ENCODE measurements at places on chromosomes 16 and 17. TPM values are rescaled to one million over a fixed set of nuclear protein-coding genes. Genes with fewer than 3 reads are reported as not detected.

The NLK gene
- polyA plus RNA-seq, result 40.8 TPM

The DHX40 gene
- 53.2 TPM for polyA plus RNA-seq

DNA sequence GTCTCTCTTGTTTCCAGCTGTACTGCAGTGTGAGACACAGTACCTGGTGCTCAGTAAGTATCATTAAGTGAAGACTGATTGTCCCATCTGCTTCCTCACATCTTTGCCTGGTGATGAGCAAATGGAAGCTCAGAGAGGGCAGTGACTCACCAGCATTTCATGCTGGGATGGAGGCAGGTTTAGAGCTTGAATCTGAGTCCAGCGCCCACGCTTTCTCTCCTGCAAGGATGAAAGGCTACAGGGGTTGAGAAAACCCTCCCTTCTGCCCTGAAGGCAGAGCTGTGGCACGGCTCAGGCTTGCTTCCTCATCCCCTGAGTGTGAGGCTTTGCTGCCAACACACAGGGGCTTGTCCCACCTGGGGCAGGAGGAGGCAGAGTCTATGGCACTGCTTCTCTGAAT, 1.5 kb upstream of the RNF112 start:
- H3K36me3 ChIP-seq, result no peaks in the 10 kb centered on the region
- DNase-seq, result no peak
- no peak overlapping the region for H3K27ac ChIP-seq
- no peaks in the 10 kb centered on the region for H3K27me3 ChIP-seq
- H3K4me1 ChIP-seq, result no peaks in the 10 kb centered on the region

The EPN3 gene
- polyA plus RNA-seq, result 6.3 TPM

DNA sequence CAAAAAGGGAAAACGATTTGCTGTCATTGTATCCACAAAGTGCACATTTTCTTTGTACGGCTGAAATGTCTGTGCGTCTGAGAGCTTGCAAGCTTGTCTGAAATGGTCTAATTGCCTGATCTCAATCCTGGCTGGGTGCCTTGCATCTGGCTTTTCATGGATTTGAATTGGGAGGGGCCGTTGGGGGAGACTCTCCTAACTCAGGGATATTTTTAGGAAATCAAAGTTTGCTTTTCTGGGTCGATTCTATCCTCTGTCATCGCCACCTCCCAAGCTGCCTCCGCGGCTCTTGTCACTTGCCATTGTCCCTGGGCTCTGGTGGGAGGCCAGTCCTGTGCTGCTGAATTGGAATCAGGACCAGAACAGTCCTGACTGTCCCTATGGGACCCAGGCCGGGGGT, 33.3 kb upstream of the MGAT5B start:
- peaks cover under 1% of the 10 kb centered on the region for H3K4me1 ChIP-seq
- H3K4me3 ChIP-seq, result no peak overlapping the region
- H3K36me3 ChIP-seq, result no peaks in the 10 kb centered on the region

- no peaks in the 10 kb centered on the region for H3K27me3 ChIP-seq
- peaks cover 29% of the 10 kb centered on the region for H3K4me1 ChIP-seq
- no peaks in the 10 kb centered on the region for H3K36me3 ChIP-seq
- no peak for DNase-seq
- peak overlapping the region; percentile 84 for H3K27ac ChIP-seq
Measured at GRCh38 chr16:55479430-55480140, 587 bp downstream of the MMP2 start.

The EIF3CL gene
- polyA plus RNA-seq, result 59.6 TPM

DNA sequence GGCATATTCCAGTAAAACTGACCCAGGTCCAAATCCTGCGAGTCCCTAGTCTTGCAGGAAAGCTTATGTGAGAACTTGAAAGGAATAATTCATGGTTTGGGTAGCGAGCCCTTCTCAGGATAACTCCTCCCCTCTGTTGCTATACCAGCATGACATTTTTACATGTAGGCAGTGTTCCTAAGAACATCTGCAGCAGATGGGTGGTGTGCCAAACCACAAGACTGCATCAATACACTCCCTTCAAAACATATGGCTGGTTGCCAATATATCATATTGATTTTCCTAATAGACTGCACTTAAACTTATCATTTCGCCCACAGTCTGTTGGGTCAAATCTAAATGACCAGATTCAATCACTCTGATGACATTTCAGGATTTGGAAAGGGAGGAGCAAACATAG, 19.9 kb downstream of the PSME3IP1 start:
- H3K4me1 ChIP-seq, result no peaks in the 10 kb centered on the region
- H3K4me3 ChIP-seq, result no peak overlapping the region
- no peak for DNase-seq
- H3K36me3 ChIP-seq, result no peaks in the 10 kb centered on the region

- H3K4me3 ChIP-seq, result no peak overlapping the region
- DNase-seq, result no peak
- H3K27me3 ChIP-seq, result no peaks in the 10 kb centered on the region
- H3K27ac ChIP-seq, result no peak overlapping the region
- no peaks in the 10 kb centered on the region for H3K36me3 ChIP-seq
Measured at GRCh38 chr16:69411064-69411985, 13.1 kb upstream of the CYB5B start.

The CD300C gene
- polyA plus RNA-seq, result 0.34 TPM

DNA sequence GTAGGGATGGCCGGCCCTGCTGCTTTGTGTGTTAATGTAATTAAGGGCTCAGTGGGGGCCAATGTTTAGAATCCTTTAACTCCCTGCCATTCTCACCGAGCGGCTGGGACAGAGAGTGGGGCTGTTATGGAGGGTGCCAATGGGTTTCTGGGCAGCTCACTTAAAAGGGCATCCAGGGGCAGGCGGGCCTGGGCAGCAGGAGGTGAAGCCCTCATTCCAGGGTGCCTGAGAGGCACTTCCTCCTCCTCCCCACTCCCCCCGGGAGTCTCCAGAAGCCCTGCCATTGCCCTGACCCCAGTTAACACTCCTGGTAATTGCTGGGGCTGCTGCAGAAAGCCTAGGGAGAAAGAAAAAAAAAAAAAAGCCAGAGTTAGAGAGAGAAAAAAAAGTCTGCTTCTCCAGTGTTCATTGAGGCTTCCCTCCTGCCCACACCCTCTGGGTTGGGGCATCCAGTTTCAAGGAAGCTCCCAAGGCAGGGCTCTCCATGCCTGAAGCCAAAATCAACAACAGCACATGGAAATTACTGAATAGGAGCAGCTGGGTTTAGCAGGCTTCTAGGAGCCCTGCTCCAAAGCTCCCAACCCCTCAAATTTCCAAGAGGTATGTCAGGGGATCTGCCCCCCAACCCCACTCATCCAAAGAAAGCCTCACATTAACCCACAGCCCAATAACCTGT, 28.0 kb downstream of the CUEDC1 start:
- no peaks in the 10 kb centered on the region for H3K27me3 ChIP-seq
- peak; percentile 39 for DNase-seq
- peaks cover 13% of the 10 kb centered on the region for H3K4me1 ChIP-seq

DNA sequence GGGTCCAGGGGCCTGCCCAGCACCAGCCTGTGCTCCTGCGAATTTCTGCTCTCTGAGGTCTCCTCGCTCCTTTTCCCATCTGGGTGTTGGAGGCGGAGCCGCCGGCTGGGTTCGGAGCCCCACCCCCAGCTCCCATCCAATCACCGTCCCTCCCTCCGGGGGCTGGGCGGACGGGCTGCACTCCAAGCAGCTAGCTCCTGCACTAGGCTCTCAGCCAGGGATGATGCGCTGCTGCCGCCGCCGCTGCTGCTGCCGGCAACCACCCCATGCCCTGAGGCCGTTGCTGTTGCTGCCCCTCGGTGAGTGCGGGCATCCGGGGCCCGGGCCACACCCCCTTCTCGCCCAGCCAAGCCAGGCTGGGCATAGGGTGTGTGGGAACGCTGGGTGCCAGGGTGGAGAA, at the start of gene NRN1L:
Gene NRN1L (plus strand): TSS at position 202 of the 400 bp plus-strand sequence. CDS start 19 bp downstream, at position 221.
- peaks cover 10% of the 10 kb centered on the region for H3K4me1 ChIP-seq
- no peaks in the 10 kb centered on the region for H3K27me3 ChIP-seq
- peak; percentile 93 for DNase-seq

GRCh38 chr16:30983289-30983889, 1.6 kb upstream of the HSD3B7 start:
- no peak for DNase-seq
- H3K27ac ChIP-seq, result no peak overlapping the region
- H3K4me1 ChIP-seq, result peaks cover 11% of the 10 kb centered on the region
- no peak overlapping the region for H3K4me3 ChIP-seq
- H3K27me3 ChIP-seq, result no peaks in the 10 kb centered on the region

DNA sequence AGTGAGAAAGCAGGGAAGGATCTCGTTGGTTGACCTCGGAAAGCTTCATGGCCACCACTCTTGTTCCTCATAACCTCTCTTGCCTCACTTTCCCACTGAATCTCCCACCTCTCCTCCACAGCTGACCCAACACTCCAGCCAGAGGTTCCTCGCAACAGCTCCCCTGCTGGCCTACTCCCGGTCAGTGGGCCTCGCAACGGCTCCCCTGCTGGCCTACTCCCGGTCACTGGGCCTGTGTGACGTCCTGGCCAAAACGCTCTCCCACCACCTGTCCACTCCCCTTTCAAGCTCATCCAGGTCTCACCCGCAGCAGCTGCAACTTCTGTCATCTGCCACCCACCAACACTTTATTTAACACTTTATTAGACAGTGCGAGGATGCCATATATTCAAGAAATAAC, 149.1 kb downstream of the VPS53 start:
- peaks cover 3% of the 10 kb centered on the region for H3K4me1 ChIP-seq
- no peak overlapping the region for H3K4me3 ChIP-seq
- H3K27ac ChIP-seq, result no peak overlapping the region
- no peaks in the 10 kb centered on the region for H3K27me3 ChIP-seq
- no peaks in the 10 kb centered on the region for H3K36me3 ChIP-seq
- DNase-seq, result no peak

The USP43 gene
- 4.6 TPM for polyA plus RNA-seq

DNA sequence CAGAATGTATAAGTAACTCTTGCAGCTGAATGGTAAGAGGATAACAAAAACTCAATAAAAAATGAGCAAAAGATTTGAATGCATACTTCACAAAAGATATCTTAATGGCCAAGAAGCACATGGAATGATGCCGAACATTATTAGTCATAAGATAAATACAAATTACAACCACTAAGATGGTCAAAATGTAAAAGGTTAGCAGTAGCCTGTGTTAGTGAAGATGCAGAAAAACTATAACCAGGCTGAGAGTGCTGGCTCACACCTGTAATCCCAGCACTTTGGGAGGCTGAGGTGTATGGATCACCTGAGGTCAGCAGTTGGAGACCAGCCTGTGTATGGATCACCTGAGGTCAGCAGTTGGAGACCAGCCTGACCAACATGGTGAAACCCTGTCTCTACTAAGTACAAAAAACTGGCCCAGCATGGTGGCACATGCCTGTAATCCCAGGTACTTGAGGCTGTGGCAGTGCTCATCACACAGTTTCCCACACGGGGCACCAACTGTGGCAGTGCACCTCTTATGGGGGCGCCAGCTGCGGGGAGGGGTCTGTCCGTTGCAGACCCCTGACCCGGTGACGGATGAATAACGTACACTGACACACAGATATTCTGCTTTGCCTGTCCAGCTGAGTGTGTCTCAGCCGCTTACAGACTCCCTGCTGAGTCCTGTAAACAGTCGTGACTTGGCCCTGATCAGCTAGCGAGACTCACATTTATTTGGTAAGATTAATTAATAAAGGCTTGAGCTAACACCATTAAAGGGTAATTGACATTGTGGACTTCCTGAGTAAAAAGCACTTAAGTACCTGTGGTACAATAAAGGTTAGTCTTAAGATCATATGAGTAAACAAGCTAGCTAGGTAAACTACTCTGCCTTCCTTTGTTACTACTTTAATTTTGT, 45.7 kb upstream of the FAM20A start:
- H3K27me3 ChIP-seq, result no peaks in the 10 kb centered on the region
- H3K36me3 ChIP-seq, result no peaks in the 10 kb centered on the region
- DNase-seq, result no peak
- H3K27ac ChIP-seq, result no peak overlapping the region

DNA sequence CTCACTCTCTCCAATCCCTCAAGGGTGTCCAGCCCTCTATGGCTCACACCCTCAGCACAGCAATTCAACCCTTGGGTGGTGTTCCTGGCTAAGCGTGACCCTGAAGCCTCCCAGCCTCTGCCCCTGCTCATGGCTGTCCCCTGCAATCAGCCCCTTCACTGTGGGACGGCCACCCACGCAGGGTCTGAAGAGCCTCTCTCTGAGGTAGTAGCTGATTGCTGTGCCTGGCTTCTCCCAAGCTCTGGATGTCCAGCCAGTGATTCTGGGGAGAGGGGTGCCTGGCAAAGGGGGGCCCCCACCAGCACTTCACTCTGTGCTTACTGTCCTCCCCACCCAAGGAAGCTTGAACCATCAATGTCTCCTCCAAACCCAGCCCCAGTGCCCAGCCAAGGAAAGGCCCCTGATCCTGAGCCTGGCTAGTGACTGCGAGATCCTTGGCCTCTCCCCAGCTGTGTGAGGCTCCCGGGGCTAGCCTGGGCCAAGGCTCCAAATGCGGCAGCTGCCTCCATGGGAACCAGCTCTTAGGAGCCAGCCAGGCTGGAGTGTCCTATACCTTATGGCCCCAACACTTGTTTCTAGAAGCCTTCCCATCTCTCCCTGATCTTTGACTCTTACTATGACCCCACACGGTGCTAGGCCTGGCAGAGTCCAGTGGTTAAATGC, 9.9 kb downstream of the MTSS2 start:
- no peak overlapping the region for H3K27ac ChIP-seq
- no peak for DNase-seq
- H3K27me3 ChIP-seq, result no peaks in the 10 kb centered on the region

- H3K4me1 ChIP-seq, result no peaks in the 10 kb centered on the region
- no peak overlapping the region for H3K27ac ChIP-seq
- H3K4me3 ChIP-seq, result no peak overlapping the region
Measured at GRCh38 chr17:36791150-36791941, 145.9 kb upstream of the LHX1 start.

The CCDC40 gene
- 38.6 TPM for polyA plus RNA-seq

The RBFOX1 gene
- 2.8 TPM for polyA plus RNA-seq

GRCh38 chr16:23895052-23895451, 59.3 kb downstream of the PRKCB start:
- no peak overlapping the region for H3K4me3 ChIP-seq
- H3K36me3 ChIP-seq, result no peaks in the 10 kb centered on the region
- no peak overlapping the region for H3K27ac ChIP-seq
- H3K4me1 ChIP-seq, result no peaks in the 10 kb centered on the region
- no peak for DNase-seq

GRCh38 chr16:17544785-17545184, 74.0 kb upstream of the XYLT1 start:
- H3K27ac ChIP-seq, result no peak overlapping the region
- no peak overlapping the region for H3K4me3 ChIP-seq
- H3K27me3 ChIP-seq, result no peaks in the 10 kb centered on the region
- H3K36me3 ChIP-seq, result no peaks in the 10 kb centered on the region
- peak; percentile 55 for DNase-seq
- no peaks in the 10 kb centered on the region for H3K4me1 ChIP-seq

GRCh38 chr16:3496386-3496785, 1.1 kb upstream of the C16orf90 start:
- H3K36me3 ChIP-seq, result no peaks in the 10 kb centered on the region
- H3K27ac ChIP-seq, result no peak overlapping the region
- peaks cover under 1% of the 10 kb centered on the region for H3K4me1 ChIP-seq

- H3K4me1 ChIP-seq, result peaks cover 11% of the 10 kb centered on the region
- no peak for DNase-seq
- H3K4me3 ChIP-seq, result no peak overlapping the region
- no peaks in the 10 kb centered on the region for H3K27me3 ChIP-seq
- H3K36me3 ChIP-seq, result no peaks in the 10 kb centered on the region
Measured at GRCh38 chr16:69486272-69486671, 61.9 kb downstream of the CYB5B start.

The CCL4L2 gene
- 3.6 TPM for polyA plus RNA-seq

DNA sequence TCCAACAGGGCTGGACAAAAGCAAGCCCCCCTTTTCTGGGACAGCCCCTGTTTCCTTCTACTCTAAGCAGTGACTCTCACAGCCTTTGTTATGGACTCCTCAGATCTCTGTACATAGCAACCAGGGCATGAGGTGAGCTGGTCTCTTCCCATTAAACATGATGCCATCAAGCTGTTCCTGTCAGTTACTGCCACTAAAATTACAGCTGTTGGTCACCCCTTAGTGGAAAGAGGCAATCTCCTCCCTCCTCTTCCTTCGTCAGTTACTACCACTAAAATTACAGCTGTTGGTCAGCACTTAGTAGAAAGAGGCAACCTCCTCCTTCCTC, 95.2 kb upstream of the SMIM36 start:
- no peak overlapping the region for H3K27ac ChIP-seq
- no peak for DNase-seq
- no peak overlapping the region for H3K4me3 ChIP-seq
